ENCODE measurements at places on chromosomes 4 and X.

GRCh38 chr4:72275381-72275780, 243.6 kb downstream of the NPFFR2 start:
- no peak for DNase-seq

DNA sequence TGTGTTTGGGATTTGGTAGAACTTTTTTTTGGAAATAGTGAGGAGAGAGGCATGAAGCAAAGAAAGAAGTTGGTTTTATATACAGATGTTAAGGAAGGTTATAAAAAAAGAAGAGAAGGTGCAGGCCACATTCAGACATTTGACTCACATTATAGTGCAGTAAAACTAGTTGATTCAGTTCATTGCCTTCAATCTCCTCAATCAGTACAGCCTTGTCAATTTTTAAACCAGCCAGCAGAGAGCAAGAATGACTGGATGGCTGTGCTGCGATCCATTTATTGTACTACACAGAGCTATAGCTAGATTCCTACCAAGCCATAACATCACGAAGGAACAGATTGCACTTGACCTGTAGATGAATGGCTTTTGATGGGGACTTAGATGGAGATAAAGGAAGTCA, 79.7 kb upstream of the LSM6 start:
- no peak for DNase-seq

GRCh38 chrX:45851434-45851991, 650.8 kb upstream of the DIPK2B start:
- peak; percentile 13 for DNase-seq

DNA sequence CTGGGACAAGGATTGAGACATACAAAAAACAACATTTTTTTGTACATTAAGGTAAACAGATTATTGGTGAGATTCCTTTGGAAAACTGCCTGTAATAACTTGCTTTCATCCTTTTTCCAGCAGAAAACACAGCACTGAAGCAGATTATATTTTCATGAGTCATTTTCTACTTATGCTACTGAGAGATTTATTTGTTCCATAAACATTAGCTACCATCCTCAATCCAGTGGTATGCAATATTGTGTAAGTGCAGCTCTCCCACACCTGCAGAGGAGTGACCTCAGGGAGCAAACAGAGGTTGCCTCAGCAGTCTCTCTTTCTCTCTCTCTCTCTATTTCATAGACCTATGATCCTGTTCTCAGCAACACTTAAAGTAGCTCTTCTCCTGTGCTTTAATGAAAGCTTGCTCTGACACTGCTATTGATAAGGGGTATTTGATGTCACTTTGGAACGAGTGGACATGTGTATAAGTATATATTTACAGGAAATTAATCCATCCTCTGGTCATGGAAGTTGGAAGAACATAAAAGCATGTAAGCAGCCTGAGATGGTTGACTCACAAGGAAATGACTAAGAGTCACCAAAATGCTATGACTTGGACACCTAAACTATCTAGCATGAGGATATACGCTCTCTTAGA, 163.7 kb upstream of the SPANXC start:
- no peak for DNase-seq

- no peak for DNase-seq
Measured at GRCh38 chr4:34920032-34920431, 1324.3 kb downstream of the ARAP2 start.

DNA sequence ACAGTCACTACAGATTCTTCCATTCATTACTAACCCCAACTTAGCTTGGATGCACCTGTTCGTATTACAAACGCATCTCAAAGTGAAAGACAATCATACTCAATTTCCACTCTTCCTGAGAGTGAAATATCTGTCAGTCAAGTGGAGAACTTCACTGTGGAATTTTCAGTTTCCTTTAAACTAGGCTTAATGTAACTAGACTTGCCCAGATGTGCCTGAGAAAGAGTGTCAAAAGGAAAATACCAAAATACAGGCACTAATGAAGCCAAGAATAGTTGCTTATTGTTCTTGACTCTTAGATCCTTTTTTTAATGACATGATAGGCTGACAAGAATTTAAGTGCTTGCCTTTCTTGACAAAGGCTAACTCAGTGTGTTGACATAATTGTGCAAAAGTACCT, 72.4 kb upstream of the NR3C2 start:
- DNase-seq = no peak

DNA sequence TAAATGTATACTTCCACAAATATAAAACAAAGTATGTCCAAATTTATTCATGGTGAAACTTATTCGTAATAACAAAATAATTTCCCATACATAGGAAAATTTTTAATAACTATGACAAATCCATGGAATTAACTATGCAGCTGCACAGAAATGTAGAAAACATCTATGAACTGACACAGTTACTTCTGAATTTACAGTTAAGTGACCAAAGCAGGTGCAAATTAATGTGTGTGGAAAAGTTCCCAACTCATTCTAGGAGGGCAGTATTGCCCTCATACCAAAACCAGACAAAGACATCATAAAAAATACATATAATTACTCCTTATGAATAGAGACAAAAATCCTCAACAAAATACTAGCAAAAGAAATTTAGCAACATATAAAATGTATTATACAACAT, 12.5 kb downstream of the LDOC1 start:
- DNase-seq = no peak

- no peak for DNase-seq
Measured at GRCh38 chrX:121456315-121456714, 408.9 kb downstream of the GLUD2 start.

DNA sequence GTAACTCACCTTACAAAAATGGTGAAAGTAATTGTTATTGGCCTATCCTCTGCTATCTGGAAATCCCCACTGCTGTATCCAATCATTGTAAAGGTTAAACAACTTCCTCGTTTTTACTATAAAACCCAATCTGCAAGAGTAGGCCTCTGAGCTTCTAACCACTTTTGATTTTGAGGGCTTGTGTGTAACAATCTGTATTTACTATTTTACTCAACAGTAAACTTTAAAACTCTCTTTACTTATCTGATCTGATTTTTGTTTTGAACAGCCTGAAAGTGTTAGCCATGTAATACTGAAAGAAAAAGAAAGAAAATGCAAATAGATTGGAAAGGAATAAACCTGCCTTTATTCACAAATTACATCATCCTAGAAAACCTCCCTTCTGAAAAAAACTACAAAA, 63.1 kb downstream of the SLC10A7 start:
- DNase-seq = no peak

- DNase-seq = no peak
Measured at GRCh38 chrX:39063037-39063436, 261.8 kb downstream of the MID1IP1 start.

DNA sequence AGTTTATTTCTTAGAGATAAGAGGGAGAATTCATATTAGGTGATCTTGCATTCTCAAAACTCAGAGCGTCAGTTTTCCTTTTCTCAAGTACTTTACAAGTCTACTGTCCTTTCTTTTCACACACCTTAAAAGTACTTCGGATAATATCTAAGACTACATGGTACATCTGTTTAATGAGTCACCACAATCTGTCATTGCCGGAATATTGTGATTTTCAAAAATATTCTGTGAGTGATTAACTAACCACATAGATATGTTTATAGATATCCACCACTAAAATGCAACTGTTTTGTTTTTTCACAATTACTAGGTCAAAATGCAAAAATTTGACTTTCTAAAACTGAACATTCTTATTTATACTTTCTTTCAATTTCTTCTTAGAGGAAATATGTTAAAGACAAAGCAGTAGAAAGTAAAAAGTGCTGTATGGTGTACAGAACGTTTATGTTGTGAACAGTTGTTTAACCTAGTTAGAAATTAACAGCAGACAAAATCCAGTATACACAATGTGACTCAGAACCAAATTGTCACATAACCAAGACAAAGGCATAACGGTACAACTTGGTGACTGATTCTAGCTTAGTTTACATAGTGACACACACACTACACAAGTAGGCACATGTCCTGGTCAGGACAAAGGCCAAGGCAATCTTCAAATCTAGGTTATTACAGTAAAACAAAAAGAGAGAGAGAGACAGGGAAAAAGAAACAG, 482.9 kb downstream of the NAF1 start:
- no peak for DNase-seq

DNA sequence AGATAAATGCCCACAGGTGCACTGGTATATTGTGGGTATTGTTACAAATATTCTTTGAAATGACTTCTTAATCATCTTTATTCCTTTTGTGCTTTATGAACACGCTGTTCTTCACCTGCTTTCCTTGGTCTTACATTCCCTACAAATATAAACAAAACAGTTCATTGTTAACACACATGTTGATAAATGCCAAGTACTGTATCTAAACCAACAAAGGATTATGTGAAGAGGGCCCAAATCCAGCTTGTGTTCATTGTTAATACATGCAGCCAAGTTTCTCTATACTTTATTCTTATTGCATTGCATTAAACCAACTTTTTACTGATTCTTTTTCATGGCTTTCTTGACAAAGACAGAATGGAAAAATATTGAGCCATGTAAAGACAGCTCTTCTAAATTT, 42.8 kb downstream of the AREG start:
- DNase-seq = no peak

GRCh38 chr4:131002132-131002531, 1906.2 kb downstream of the C4orf33 start:
- no peak for DNase-seq

GRCh38 chrX:7314425-7314824, 166.5 kb upstream of the PUDP start:
- DNase-seq = no peak

GRCh38 chr4:16212138-16212782, 14.0 kb downstream of the TAPT1 start:
- DNase-seq = no peak

GRCh38 chr4:182924497-182924896, 7.3 kb upstream of the DCTD start:
- DNase-seq = no peak

- DNase-seq = no peak
Measured at GRCh38 chr4:138643827-138644226, 371.8 kb upstream of the NOCT start.

DNA sequence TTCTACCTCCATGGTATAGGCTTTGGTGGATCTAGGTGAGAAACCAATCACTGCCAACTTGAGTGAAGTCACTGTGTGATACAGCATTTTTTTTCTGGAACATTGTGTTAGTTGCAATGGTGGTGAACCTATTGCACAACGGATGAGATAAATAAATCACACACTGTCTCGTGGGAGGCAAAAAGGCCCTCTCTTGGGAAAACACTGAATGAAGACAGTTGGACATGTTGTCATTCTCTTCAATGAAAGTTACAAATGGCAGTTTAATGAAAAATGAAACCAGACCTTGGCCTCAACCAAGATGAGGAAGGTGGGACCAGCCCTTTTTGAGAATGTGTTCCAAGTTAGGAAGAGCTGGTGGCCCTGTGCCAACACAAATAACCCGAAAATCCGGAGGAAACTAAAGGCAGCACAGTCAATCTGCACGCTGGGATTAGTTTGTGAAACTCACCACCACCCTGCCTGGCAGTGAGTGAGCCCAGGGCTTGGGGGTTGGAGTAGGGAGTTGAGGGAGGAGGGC, 5.4 kb upstream of the ADGRG2 start:
- no peak for DNase-seq

DNA sequence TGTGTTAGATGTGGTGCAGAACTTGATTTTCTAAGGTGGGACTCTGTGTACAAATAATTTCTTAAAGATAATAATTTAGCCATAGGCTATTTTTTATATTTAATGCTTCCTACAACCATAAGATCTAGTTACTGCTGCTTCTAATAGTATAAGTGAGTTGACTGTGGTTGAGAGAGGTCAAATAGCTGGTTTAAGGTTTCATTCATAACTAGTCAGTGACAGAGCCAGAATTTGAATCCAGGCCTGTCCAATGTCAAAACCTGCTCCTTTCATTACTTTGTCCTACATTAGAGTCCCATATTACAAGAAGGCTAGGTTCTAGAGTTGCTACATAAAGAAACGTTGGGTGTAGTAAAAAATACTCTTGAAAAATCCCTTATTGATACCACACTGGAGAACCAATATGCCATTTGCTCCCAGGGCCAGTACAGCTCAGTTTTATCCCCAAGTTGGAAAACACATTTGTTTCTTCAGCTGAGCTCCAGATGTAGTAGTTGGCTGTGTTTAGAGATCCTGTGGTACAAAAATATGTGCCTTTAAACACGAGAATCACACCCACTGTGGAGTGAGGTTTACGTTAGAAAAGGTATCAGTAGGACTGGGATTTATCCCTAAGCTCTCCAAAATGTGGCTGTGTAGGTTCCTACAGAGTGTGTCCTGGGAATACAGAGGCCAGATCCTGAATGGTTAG, 84.3 kb downstream of the REPS2 start:
- DNase-seq = no peak

- DNase-seq = no peak
Measured at GRCh38 chr4:183291070-183291469, 29.0 kb downstream of the CLDN22 start.

- DNase-seq = peak; percentile 61
Measured at GRCh38 chrX:38805432-38806389, 4.5 kb downstream of the MID1IP1 start.

GRCh38 chrX:125319646-125320521, at the start of gene TEX13C:
TEX13C (plus strand) TSS chrX:125319871; CDS start chrX:125320120, 249 bp downstream.
- DNase-seq = no peak

GRCh38 chrX:136822337-136823095, 41.8 kb upstream of the ARHGEF6 start:
- no peak for DNase-seq

- DNase-seq = no peak
Measured at GRCh38 chrX:7169627-7170026, 21.7 kb upstream of the PUDP start.

GRCh38 chr4:166546009-166546408, 673.0 kb downstream of the TLL1 start:
- DNase-seq = no peak

DNA sequence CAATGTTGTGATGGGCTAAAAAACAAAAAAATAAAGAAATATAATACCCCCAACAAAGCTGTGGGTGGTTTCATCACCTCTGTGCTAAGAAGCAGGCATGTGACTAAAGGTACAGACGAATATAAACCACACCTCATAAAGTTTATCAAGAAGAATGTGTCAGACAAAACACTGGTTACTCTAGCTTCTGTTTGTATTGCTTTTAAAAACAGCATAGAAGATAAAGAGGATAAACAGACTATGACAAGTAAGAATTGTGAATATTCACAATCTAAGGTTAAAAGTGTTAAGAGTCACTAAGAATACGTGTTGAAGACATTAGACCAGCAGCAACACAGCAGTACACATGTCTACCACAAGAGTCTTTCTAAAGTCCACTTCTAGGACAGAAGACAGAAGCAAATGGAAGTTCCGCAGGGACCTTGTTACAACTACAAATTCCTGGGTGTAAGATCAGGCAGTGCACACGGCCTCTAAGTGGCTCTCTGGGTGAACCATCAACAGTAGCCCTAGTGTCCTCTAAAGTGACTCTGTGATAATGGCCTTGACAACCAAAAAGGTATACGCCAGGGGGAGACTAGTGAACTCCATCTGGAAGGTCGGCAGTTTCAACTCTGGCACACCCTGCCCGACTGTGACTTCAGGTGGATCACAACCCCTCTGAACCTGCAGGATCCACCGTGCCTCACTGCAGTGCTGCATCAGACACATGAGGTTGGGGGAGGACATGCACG, 8.3 kb upstream of the FGFBP2 start:
- DNase-seq = no peak

- no peak for DNase-seq
Measured at GRCh38 chr4:170202721-170203120, 113.0 kb upstream of the AADAT start.

GRCh38 chrX:21721195-21721594, 36.7 kb downstream of the SMPX start:
- no peak for DNase-seq

All from femur (tissue), 1 donor.